HepG2 (cell line): ENCODE measurements at places on chromosomes 2 and 18.

DNA sequence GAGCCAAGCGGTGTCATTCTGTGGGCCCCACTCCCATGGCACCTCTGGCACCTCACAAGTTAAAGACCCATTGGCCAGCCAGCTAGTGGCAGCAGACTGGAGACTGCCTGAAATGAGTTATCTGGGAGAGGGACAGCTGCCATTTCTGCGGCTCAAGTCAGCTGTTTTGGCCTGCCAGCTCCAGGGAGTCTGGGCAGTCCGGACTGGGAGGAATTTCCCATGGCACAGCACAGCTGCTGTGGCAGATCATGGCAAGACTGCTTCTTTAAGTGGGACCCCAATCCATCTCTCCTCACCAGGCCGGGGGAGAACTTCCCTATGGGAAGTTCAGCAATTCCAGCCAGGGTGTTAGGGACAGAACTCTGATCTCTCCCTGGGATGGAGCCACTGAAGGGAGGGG lies 2187.6 kb upstream of the CELF4 start:
- DNase-seq: no peak

DNA sequence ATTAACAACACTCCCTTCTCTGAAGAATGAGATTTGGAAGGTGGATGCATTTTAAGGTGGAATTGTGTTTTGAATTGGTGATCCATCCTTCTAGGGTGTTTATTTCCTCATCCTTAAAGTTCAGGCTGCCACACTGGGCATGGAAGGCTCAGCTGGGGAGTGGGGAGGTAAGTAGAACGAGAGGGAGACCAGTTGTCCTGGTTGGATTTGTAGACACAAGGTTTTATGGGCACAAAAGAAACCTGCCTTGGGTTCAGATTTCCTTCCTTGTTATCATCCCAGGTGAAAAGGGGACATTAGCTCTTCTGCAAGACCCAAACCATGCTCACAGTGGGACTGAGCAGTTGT lies 101.0 kb upstream of the SIX3 start:
- no peak for DNase-seq

DNA sequence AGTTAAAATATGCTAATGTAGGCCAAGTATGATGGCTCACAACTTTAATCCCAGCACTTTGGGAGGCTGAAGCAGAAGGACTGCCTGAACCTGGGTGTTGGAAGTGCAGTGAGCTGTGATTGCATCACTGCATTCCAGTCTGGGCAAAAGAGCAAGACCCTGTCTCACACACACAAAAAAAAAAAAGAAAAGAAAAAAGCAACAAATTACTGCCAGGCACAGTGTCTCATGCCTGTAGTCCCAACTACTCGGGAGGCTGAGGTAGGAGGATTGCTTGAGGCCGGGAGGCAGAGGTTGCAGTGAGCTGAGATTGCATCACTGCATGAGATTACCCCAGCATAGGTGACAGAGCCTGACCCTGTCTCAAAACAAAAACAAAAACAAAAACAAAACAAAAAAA lies 110.6 kb downstream of the PRELID3A start:
- peak; percentile 23 for DNase-seq

DNA sequence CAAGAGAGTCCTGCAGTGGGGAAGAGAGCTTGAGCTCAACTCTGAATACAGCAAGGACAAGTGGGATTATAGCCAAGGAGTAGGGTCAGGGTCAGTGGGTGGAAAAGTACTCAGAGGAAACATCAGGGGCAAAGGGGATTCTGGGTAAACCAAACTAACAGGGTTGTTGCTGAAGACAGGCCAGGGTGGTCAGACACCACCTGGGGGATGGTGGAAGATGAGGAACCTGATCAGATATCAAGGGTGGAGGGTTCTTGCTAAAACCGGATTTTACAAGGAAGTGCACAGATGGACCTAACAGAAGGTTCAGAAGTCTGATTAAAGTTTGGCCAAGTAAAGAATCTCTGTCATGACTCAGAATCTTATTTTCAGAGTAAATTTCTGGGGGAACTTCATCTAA lies 16.5 kb downstream of the OSBPL1A start:
- DNase-seq: no peak

DNA sequence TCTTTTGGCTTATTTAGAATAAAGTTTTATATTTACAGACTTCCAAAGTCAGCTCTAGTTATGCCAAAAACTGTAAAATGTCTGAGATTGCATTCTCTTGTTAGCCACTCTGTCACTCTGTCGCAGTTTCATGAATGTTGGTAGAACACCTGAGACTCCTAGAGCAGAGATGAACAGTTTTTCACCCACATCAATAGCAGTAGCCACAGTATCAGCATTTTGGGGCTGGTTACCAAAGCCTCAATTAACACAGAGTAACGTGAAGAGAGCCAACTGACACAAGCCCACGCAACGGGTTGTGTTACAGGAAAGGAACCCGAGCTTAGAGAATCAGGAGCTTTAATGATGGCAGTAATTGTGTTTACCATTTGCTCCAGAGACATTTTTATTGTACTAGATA lies 443.0 kb upstream of the SLC39A10 start:
- no peak for DNase-seq

DNA sequence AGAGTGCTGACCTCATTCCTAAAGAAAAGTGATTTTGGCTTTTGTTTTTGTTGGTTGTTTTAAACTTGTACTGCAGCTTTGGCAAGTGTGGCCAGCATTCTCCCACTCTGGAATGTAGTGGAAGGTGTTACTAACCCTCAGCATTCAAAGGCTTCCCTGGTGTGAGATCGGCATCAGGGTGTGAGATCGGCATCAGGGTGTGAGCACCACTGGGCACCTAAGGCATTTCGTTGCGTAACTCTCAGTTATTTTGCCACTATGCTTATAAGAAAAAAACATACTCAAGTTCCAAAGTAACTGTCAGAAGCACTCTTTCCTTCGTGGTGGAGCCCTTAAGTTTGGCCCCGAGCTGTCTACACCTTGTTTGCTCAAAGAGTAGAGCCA lies 1.7 kb downstream of the CYBRD1 start:
- no peak for DNase-seq

DNA sequence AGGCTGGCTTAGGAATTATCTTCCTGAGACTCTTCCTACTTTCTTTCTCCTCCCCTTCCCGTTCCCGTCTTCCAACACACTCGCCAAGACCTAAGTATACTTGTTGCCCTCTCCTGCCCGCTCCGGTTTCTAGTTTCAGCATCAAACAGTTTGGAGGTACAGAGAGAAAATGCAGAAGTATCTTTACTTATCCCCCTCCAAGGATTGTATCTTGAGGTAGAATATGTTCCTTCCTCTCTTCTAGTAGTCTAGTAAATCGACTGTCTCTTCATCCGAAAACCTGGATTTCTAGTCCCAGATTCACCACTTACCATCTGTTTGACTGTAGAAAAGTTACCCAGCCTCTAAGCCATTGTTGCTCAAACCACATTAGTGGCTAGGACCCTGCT lies 755 bp downstream of the EIF4E2 start:
- no peak for DNase-seq

- no peak for DNase-seq
These were observed 230.4 kb upstream of the ACVR2A start for GRCh38 chr2:147614471-147614870.

DNA sequence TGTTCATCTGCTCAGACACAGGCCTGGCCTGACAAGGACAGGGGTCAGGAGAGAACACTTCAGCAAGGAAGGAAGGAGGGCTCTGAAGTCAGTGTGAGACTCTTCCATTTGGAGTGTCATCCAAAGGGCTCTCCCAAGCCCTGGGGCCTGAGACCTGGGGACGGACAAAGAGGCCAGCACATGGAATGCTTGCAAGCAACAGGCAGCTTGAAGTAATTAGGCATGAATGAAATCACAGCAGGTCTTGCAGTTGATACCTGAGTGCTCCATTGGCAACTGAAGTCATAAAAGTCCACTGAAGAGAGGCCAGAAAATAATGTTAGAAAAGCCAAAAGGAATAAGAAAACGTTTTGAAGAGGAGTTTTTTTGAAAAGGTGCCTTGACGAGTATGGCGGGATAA lies 231.7 kb downstream of the VAPA start:
- DNase-seq: no peak

- no peak for DNase-seq
These were observed 764.6 kb downstream of the TSN start for GRCh38 chr2:122519821-122520611.

- DNase-seq: no peak
These were observed 2798.0 kb upstream of the TEKT4 start for GRCh38 chr2:92073036-92073814.

DNA sequence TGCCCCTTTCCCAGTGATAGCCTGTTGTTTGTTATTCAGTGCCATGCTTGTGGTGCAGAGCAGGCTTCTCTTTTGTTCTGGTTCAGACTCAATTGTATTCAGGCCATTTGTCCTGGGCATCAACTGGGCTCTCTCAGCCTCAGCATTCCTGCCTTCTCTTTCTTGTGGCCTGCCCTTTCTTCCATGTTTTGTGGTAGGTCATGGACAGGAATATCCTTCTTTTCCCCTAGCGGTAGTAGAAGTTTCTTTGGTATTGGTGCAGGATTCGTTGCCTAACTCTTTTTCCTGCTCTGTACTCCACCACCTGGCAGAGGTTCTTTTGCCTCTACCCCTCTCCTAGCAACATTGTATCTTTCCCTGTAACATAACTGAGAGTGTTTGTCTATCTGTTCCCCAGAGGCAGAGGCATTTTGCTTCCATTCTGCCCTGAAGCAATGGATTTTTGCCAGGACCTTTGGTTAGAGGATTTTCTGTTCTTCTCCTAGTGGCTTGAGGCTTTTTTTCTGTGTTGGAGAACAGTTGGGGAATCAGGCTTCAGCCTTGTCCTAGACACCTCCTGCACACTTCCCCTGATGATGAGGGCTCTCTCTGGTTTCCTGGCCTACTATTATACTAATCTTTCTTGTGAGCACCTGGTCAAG lies 68.5 kb downstream of the NCOA1 start:
- DNase-seq: no peak

DNA sequence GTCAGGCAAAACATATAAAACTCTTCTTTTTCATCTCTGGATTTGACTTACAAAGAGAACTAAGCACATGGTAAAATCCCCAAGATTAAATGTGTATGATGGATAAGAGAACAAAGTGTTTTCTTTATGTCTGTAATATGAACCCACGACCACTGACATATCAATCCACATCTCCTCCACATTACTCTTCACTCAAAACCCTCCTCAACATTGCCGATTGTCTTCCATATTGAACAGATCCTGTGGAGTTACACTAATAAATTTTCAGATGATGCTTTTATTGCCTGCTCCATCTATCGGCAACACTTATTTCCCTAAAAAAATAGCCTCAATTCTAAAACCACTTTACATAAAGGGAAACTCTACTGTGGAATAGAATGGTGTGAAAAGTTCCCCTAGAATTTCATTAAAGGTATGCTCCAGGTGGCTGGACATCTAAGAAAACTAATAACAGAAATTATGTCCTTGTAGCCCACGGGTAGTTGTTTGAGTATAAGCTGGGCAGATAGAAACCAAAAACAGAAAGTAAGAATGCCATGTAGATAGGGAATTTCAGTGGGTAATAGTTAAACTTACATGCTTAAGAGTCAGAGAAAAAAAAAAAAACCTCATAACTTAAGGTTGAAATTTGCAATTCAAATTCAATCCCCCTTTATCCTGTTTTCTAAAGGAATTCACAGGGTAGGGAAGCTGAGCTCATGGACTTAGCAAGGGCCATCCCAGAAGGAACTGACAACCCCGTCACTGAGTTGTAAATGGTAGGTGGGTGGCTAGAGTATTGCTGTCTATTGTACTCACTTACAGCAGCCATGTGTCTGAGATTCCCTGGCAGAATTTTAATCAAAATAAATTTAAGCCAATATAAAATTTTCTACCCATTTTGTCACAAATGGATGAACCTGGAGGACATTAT lies 305.4 kb upstream of the LYPD1 start:
- no peak for DNase-seq

GRCh38 chr2:61268249-61268648 lies 106.3 kb downstream of the C2orf74 start:
- no peak for DNase-seq

GRCh38 chr2:88834866-88835265 lies 143.4 kb downstream of the RPIA start:
- DNase-seq: no peak

- no peak for DNase-seq
These were observed 13.2 kb upstream of the ITGAV start for GRCh38 chr2:186576614-186577013.

DNA sequence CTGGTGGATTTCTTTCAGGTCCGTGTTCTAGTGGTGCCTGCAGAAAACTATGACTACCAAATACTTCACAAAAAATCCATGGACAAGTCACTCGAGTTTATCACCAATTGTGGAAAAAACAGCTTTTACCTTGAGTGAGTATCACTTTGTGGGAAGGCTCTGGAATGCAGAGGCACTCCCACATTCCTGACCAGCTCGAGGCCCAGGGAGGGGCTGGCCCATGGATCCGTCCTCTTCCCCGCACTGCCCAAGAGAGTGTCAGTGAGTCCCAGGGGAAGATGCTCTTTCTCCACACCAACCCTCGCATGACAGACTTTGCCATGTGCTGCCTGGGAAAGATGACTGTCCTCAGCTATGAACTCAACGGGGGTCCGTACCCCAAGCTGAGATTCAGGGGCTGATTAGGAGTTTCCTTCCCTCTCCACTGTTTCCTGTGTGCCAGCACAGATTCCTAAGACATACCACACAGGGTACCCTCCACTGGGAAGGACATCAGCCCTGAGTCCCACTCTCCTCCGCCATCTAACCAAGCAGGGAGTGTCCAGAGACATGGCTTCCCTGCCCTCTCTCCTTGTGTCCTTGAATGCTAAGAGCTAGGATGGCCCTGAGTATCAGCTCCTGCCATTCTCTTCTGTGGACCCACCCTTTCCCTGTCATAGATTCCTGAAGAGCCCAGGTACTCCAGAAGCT lies 155.9 kb downstream of the LAMA3 start:
- no peak for DNase-seq
